ENCODE measurements at places on chromosomes 11 and 22.

GRCh38 chr11:109326781-109327180 is 95.2 kb upstream of the C11orf87 start:
- no peak for DNase-seq

- no peak for DNase-seq
Measured at GRCh38 chr11:68552542-68552941, 92.0 kb downstream of the PPP6R3 start.

GRCh38 chr11:84543367-84544159 is 1083.6 kb downstream of the DLG2 start:
- DNase-seq: no peak

DNA sequence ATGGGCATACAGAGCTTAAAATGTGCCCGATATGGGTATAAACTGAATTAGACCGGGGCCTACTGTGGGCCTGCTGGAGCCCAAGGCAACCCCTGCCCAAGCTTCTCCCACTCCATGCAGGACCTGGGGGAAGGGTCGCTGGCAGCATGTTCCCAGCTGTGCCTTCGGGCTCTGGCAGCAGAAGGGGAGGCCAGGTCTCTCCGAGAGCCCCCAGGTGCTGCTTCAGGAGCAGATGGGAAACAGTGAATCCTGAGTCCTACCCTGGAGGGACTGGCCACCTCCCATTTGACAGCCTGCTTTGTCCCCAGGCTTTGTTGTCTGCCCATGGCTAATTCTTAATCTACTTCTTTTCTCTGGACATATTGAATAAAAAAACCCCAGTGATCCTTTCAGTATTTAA is 315.6 kb upstream of the B3GAT1 start:
- DNase-seq: no peak
